ENCODE measurements at places on chromosomes 3 and 15.

GRCh38 chr3:70822669-70823068, 510.2 kb upstream of the MDFIC2 start:
- no peak for DNase-seq

DNA sequence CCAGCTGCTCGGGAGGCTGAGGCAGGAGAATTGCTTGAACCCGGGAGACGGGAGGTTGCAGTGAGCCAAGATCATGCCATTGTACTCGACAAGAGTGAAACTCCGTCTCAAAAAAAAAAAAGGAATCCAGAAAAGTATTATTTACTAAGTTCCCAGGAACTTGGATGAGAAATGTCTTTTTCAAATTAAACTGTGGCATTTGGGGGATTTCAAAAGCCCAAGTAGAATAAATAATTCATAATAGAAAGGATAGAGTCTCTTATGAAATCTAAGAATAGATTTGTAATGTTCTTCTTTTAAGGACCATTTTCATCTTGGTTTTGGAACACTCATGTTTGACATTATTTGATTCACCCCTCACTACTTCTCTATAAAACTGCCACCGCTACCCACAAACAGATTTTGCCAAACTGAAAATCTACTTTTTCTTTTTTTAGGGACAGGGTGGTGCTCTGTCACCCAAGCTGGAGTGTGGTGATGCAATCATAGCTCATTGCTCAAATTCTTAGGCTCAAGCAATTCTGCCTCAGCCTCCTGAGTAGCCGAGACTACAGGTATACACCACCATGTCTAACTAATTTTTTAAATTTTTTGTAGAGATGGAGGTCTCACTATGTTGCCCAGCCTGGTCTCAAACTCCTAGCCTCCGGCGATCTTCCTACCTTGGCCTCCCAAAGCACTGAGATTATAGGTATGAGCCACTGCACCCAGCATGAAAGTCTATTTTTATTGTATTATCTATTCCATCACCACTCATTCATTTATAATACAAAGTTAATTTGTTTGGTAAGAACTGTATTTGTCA, 99.3 kb downstream of the SENP2 start:
- DNase-seq = no peak

- no peak for DNase-seq
These were observed 314.6 kb downstream of the RPLP1 start for GRCh38 chr15:69767191-69767590.

DNA sequence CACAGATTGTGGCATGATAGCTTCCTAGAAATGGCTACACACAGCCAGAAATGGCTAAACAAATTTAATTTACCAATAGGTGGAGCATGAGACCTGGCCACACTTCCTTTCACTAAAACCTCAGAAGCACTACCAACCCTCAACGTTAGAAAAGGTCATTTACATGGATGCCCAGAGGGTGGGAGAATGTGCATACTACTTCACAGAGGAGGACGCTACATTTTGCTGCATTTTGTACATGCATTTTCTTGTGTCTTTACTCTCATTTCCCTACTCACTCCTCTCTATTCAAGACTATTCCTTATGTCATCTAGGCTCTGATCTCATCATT, 40.1 kb downstream of the C2CD4B start:
- no peak for DNase-seq

DNA sequence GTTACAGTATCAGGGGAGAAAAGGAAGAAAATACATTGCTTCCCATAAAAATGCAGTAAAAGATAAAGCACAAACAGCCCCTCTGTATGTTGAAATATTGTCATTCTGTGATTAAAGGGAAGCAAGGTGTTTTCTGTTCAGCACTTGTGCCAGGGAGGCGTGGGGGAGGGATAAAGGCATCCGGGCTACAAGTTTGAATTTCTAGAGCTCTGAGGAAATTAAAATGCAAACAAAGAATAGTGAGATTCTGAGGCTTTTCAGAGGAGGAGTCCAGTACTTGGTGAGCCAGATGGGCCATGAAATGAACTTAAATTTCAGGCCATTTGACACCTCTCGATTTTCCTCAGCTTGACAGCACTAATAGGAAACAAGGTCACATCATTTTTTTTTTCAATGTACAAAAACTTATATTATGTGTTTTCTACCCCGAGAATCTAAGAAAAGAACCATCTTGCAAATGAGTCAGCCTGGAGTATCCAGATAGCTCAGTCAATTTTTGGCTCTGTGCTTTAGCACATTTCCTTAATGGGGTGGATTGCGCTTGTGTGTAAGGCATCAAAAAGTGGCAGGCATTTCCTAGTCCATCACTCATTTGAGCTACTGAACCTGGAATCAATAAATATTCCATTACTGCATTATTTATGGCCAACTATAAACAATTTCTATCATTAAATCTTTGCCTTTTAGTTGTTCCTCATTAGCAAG, 640.8 kb upstream of the TBL1XR1 start:
- DNase-seq = no peak

GRCh38 chr3:158313338-158313927, 203.5 kb downstream of the RSRC1 start:
- no peak for DNase-seq

DNA sequence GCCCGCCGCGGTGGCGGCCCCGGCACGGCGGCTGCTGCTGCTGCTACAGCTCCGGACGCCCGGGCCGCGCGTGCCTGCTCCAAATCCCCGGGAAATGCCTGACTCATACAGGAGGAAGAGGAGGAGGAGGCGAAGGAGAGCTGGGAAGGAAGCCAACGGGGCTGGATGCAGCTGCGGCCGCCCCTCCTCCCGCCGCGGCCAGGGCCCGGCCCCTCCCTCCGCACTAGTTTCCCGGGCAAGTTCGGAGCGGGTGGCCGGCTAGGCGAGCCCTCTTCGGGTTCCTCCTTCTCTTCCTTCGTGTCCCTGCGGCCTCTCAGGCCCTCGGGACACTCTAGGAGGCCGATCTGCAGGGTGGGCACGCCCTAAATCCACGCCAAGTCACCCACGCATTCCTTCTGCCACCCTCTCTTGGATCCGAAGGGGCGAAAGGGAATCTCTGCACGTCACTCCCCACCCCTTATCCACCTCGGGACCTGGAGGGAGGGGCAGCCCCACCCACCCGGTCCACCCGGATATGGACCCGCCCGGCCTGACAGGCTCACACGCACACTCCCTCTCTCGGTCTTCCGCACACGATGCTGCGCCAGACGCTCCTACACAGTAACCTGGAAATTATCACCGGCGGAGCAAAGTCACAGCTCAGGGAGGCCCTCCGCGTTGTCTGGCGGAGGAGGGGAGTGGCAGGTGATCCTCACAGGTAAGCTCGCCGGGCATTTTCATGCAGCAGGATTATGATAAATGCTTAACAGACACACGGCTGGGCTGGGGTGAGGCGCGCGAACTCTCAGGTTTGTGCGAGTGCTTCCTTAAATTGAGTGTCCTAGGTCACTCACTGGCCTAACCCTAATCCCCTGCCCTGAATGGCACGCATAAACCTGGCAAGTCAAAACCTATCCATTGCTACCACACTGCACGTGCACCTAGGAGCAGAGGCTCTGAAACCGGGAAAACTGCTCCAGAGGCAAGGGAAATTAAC, at the start of the genes OSBPL10 and ZNF860:
Gene OSBPL10, minus strand, starts transcription at position 57 of the 976 bp plus-strand sequence. CDS start 83 bp downstream, outside the sequence.
Gene ZNF860, plus strand, starts transcription at position 545 of the 976 bp plus-strand sequence. CDS start 7,330 bp downstream, outside the sequence.
- peak; percentile 43 for DNase-seq

- no peak for DNase-seq
These were observed 168.4 kb upstream of the VEPH1 start for GRCh38 chr3:157671656-157672055.

DNA sequence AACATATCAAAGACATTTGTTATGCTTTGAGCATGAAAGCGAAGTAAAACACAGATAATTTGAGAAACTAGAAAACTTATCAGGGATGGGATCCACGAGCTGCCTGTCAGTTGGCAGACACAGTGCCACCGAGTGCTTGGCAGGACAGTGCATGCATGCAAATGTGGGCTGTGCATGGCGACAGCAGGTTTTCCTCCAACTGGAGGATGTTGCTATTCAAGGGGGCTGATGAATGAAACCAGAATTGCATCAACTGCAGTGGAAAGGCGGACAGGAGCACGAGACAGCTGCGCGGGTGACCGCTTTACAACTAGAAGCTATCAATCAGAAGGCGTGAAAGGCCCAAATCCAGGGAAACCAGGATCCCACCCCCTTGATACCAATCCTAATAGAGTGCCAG, 244.3 kb downstream of the NR2F2 start:
- DNase-seq = peak; percentile 2

DNA sequence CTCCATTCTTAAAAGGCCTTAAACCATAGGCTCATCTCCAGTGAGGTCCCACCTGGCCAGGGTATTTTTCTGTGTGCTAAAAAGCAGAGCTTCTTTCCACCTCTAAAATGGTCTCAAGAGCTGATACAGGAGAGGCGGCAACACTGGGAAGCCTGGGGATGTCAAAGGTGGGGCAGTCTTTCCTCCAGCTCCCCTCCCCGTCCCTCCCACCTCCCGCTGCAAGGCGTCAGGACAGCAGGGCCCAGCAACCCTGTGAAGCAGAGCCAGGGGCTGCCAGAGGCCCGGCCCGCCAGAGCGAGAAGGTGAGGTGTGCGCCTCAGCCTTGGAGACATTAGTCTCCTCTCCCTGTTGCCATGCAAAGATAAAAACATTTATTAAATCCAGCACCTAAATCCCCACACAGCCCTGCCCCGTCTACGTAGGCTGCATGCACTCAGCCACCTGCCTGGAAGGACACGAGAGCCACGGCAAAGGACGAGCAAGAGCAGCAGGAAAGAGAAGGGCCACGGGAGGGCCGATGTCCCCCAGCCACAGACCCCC, 75.6 kb downstream of the FAM174B start:
- no peak for DNase-seq

DNA sequence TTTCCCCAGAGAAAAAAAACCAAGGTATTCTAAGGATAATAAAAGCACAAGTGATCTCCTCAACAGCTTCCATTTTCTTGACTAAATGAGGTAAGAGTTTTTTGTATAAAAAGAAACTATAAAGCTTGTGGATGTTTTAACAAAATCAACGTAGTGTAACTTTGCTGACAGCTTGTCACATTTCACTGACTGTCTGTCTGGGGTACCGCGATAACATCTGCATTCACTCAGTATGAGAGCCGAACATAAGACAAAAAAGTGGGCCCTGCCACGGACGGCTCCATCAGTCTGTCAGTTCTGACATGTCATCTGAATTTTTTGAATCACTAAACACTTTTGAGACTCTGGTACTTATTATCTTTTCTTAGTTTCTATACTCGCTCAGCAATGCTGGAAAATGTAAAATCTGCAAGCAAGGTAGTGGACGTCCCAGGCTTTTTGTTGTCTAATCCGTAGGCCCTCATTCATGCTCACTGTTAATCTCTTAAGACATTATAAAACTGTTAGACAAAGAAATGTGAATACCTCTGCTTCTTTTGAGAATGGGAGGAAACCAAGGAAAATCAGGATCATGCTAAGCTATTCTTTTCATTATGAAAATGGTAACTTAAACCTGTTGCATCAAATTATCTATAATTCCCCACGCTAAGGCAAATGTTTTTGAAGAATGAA, 307.1 kb downstream of the MECOM start:
- no peak for DNase-seq

DNA sequence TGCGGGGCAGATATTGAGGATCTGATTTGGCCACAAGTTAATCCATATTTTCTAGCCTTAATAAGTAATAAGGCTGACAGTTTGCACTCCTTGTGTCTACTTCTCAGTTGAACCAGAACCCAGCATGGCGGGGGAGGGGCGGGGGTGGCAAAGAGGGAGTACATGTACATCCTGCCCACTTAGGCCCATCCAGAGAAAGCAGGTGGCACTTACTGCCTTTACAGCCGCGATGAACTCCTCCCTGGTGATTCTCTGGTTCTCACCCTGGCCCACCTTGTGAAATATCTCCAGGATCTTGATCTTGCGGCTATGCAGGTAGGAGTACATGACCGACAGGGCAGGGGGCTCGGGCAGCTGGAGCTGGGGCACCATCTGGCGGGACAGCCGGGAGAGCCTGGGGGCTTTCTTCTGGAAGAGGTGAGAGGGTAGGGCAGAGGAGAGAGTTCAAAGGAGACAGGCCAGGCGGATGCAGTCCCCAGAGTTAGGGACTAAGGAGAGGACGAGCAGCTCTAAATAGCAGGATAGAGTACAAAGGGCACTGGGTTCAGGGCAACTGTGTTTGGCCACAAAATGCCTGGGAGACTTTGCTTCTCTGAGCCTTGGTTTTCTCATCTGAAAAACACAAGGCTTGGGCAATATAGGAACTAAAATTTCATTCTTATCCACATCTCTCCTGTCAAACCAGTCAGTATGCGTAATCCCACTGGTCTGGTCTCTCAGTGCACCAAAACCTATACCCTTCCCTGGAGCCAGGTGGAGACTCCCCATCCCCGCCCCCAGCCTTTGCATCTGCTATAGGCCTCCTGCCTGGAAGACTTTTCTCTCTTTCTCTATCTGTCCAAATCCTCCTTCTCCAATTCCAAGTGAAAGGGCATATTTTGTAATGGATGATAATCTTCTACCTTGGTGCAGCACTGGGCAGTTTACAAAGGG, 10.1 kb downstream of the EFCAB12 start:
- DNase-seq = no peak

DNA sequence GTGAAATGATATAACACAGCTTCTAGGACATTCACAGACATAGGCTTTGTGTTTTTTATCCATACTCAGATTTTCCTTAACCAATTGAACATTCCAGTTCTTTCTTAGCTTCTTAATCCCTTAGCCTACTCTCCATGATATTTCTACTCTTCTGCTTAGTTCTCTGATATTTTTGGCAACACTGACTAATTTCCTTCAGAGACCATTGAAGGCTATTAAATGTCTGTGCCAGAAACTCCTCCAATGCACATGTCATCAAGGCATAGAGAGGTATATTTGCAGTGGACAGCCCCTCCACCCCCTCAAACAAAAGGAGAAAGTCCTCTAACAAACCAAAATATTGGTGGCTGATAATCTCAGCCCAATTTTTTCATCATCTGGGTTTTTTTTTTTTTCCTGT, 105.9 kb upstream of the TSC22D2 start:
- no peak for DNase-seq

DNA sequence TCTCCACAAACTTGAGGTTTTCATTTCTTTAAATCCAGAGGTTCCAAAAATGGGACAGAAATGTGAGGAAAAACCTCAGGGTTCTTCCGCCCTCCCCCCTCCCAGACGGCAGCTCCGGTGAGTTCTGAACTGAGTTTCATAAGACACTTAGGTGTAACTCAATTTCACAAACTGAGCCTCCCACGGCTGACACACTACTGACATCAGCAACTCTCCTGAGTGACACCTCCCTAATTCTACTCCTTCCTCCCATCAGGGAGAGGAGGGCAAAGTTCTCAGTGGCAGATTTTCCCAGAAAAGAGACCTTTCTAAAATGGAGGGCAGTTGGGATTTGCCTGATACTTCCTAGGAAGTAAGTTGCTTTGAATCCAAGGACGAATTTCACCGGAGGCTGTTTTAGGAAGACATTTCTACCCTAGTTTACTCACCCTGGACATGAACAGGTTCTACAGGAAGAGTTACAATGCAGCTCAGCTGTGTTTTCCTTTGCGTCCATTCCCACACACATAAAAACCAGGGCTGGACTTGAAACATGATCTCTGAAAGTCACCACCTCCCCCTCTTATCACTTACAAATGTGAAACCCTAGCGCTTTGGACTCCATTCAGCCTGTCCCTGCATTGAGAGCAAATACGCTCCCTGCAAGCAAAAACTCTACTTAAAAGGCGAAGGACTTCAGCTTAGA, 78.1 kb upstream of the LMOD3 start:
- no peak for DNase-seq

GRCh38 chr3:158352551-158352950, 218.4 kb upstream of the MLF1 start:
- DNase-seq = no peak

GRCh38 chr3:182384221-182384620, 409.1 kb upstream of the ATP11B start:
- DNase-seq = no peak
